HCT116 (cell line): ENCODE measurements at places on chromosomes 4 and X.

- no peak for DNase-seq
Measured at GRCh38 chrX:40099055-40099958, 1.5 kb upstream of the BCOR start.

- DNase-seq: peak; percentile 77
Measured at GRCh38 chr4:153432965-153433753, 33.0 kb upstream of the TMEM131L start.

DNA sequence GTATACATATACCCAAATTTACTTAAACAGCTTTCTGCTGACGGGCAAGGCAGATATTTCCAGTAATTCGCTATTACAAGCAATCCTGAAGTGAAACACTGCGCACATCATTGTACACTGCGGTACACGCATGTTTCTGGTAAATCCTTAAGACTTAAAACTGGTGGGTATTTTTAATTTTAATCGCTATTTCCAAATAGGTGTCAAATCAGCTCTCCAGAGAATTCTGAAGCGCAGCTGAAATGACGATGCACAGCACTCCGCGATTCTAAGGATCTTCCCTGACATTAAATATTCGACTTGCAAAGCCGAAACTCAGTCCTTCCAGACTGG lies 361 bp downstream of the TMEM128 start:
- DNase-seq: no peak

DNA sequence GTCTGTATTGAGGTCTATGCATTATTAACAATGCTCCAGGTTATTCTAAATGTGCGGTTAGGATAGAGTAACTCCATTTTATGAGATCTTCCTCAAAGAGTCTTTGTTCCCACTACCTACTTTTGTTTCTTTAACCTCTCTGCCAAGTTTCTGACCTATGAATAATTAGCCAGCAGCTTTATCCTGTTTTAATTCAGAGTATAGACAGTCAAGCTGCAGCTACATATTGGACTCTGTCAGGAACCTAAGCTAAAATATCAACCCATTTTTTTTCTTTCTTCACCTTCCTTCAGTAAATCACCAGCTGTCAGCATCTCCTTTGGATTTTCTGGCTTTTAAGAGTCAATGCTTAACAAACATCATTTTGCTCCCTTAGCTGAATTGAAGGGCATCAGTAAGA lies 72.3 kb downstream of the TMEM47 start:
- DNase-seq: no peak

GRCh38 chr4:24175707-24176106 lies 285.9 kb upstream of the PPARGC1A start:
- no peak for DNase-seq

- no peak for DNase-seq
Measured at GRCh38 chr4:138341739-138342415, 99.7 kb upstream of the SLC7A11 start.

DNA sequence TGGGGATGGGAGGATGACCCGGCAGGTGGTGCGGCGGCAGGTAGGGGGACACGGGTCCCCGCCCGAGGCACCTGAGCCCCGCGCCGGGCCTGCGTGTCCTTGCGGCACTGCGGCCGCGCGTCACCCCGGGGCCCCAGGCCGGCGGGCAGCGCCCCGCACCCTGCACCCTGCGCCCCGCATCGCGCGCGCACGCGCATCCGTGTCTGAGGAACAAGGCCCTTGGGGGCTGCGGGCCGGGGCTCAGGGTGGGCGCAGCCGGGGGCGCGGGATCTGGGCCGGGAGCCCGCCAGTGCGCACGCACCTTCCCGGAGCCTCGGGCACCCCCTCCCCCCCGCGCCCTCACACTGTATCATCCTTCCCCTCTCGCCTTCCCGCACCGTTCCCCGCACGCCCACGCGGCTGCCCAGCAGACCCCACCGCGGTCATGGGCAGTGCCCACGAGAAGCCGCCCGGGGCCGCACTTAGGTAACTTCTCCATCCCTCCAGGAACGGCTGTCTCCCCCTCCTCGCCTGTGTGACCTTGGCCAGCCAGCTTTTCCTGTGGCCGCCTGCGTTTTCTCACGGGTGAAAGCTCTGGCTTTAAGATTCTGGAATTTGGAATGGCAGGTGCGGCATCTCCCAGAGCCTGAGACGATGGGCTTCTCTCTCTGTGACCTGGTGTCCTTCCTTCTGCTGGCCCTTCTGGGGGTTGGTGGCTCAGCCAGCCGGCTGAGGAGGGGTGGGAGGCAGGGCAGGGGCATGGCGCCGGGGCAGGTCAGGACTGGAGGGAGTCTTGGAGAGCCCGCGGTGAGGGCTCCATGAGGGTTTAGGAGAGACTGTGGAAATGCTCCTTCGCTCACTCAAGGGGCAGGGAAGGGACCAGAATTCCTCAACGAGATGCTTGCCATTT lies 748 bp downstream of the ATP2B3 start:
- no peak for DNase-seq

DNA sequence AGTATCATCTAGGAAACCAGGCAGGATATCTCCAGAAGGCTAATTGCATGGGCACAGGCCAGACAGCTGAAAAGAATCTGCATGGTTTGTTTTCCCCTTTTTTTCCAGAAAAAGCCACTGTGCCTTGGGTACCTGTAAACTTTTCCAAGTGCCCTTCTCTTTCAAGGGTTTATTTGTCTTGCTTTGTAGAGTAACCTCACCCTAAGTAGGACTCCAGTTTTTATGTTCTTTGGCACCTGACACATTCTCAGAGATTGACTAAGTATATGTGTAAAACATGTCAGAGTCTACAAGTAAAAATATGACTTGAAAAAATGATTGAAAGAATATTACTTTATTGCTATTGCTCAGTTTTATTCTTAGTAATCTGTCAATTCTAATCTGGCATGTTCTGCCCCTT lies 70.7 kb upstream of the TEX13C start:
- DNase-seq: no peak

GRCh38 chr4:170497689-170498088 lies 407.9 kb upstream of the AADAT start:
- DNase-seq: no peak

DNA sequence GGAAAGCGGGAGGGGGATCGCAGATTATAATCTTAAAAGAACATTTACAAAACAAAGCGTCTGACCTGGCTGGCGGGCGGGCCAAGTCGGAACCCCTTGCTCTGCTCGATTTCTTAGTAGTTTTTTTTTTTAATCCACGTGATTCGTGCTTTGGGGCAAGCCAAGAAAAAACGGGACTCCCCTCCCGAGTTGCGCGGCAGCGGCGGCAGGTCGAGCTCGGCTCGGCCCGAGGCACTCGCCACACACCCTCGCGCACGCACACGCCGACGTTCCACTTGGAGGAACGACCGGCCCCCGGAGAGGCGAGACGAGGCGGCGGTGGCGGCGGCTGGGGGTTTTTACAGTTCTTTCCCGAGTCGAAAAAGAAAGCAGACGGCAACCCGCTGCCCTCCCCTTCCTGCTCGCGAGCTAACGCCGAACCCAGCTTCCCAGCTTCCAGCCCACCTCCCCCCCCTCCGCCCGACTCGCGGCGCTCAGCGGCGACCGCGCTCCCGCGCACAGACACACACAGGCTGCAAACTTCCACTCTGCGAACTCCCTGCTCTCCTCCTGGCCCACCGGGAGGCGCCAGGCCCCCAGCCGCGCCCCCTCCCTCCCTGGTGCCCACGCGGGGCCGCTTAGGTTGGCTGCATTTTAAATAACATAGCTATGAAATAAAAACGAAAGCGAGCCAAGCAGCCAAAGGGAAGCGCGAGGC lies 1.2 kb downstream of the BCOR start:
- no peak for DNase-seq

- no peak for DNase-seq
Measured at GRCh38 chr4:53141308-53141707, 224.6 kb downstream of the SCFD2 start.
